Psoas muscle (tissue), 8 donors: ENCODE measurements at places on chromosomes 11 and 22. TPM values are rescaled to one million over a fixed set of nuclear protein-coding genes. Genes with fewer than 3 reads are reported as not detected.
A peak's percentile ranks its signal among the peaks of the same experiment; 100 is the strongest.

The OR2D2 gene
- total RNA-seq = not detected

The NRIP3 gene
- total RNA-seq = 0.37 TPM

The CTSF gene
- total RNA-seq = 79.0 TPM

DNA sequence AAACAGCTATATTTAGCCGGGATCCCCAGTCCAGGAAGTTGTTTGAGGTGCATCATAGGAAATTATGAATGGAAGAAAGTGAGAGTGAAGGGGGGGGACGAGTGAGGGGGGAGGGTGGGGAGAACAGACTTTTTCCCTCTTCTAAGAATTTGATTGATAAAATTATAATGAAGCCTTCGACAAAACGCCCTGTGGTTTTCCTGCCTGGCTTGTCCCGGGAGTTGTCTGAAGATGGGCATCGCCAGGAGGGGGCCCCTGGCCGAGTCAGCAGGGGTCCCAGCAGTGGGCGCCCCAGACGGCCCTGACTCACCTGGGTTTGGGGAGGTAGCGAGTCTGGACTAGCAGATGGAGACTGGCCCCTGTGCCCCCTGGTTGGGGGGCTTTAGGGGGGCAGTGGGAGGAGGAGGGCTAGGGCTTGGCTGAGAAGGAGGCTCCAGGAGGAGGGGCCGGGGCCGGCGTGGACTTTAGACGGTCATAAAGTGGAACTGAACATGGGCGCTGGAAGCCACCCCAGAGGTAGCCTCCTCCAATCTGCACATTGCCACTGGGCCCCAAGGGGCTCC is 336 bp upstream of the LIF start:
- H3K27ac ChIP-seq = no peak overlapping the region
- peaks cover 51% of the 10 kb centered on the region for H3K27me3 ChIP-seq
- no peaks in the 10 kb centered on the region for H3K36me3 ChIP-seq
- H3K4me1 ChIP-seq = peaks cover 4% of the 10 kb centered on the region
- peak overlapping the region; percentile 61 for H3K4me3 ChIP-seq

- H3K36me3 ChIP-seq = no peaks in the 10 kb centered on the region
- no peaks in the 10 kb centered on the region for H3K4me1 ChIP-seq
- no peak overlapping the region for H3K27ac ChIP-seq
- no peak overlapping the region for H3K4me3 ChIP-seq
- no peaks in the 10 kb centered on the region for H3K27me3 ChIP-seq
Observed at GRCh38 chr11:75105462-75105925, 8.8 kb upstream of the OR2AT4 start.

GRCh38 chr11:82038154-82038553 is 695.5 kb downstream of the FAM181B start:
- no peak overlapping the region for H3K4me3 ChIP-seq
- no peaks in the 10 kb centered on the region for H3K36me3 ChIP-seq
- H3K4me1 ChIP-seq = no peaks in the 10 kb centered on the region
- DNase-seq = no peak
- no peak overlapping the region for H3K27ac ChIP-seq

GRCh38 chr22:43152003-43152356 is 621 bp downstream of the TSPO start:
- peaks cover 9% of the 10 kb centered on the region for H3K4me1 ChIP-seq
- H3K27me3 ChIP-seq = no peaks in the 10 kb centered on the region
- peak overlapping the region; percentile 82 for H3K4me3 ChIP-seq
- peak overlapping the region; percentile 81 for H3K27ac ChIP-seq
- H3K36me3 ChIP-seq = no peaks in the 10 kb centered on the region
